ENCODE measurements at places on chromosomes 16 and 17. TPM values are rescaled to one million over a fixed set of nuclear protein-coding genes. Genes with fewer than 3 reads are reported as not detected.

DNA sequence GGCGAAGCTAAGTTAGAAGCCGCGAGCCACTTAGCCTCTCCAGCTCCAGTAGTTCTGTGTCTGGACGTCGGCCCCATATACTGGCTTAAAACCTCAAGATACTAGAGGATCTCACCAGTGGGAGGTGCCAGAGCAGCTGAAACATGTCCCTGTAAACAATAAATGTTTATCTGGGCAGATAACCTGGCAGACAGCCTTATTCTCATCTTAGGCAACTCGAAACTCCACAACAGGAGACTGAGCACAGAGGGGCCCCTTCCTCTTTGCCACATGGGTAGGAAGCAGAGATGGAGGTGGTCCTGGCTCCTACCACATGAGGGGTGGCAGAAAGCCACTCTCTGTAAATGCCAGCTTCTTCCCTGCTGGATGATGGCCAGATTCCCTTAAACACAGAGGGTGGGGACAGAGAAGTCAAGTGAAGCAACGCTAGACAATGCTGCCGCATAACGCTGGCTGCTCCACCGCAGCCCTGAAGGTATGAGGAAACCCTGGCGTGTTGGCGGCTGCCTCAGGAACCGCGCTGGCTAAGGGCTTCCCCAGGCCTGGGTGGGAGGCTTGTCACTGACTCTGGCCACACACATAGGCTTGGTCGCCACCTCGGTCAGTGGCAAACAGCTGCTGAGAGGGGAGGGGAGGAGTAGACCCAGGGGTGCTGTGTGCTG is 67.9 kb downstream of the HIC1 start:
- peaks cover 20% of the 10 kb centered on the region for H3K4me1 ChIP-seq
- peak overlapping the region; percentile 26 for H3K27ac ChIP-seq
- DNase-seq, result no peak
- no peaks in the 10 kb centered on the region for H3K27me3 ChIP-seq
- no peak overlapping the region for H3K4me3 ChIP-seq

DNA sequence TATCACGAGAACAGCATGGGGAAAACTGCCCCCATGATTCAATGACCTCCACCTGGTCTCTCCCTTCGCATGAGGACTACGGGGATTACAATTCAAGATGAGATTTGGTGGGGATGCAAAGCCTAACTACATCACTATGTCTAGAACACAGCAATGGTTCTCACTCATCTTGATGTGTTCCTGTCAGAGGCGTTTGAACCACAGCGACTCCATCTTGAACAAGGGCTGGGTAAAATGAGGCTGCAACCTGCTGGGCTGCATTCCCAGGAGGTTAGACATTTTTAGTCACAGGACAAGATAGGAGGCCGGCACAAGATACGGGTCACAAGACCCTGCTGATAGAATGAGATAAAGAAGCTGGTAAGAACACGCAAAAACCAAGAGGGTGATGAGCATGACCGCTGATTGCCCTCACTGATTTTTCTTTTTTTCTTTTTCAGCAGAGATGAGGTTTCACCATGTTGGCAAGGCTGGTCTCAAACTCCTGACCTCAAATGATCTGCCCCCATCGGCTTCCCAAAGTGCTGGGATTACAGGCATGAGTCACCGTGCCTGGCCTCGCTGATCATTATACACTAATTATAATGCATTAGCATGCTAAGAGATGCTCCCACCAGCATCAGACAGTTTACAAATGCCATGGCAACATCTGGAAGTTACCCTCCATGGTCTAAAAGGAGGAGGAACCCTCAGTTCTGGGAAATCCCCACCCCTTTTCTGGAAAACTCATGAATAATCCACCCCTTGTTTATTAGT is 3.0 kb upstream of the PPY start:
- no peak overlapping the region for H3K4me3 ChIP-seq
- H3K27me3 ChIP-seq, result peaks cover 10% of the 10 kb centered on the region
- DNase-seq, result no peak
- H3K36me3 ChIP-seq, result no peaks in the 10 kb centered on the region
- H3K4me1 ChIP-seq, result peaks cover 18% of the 10 kb centered on the region

- H3K4me1 ChIP-seq, result peaks cover 12% of the 10 kb centered on the region
- H3K36me3 ChIP-seq, result peaks cover 16% of the 10 kb centered on the region
- H3K4me3 ChIP-seq, result no peak overlapping the region
- DNase-seq, result no peak
Observed at GRCh38 chr17:75317671-75318070, 28.4 kb upstream of the SLC25A19 start.

- H3K27me3 ChIP-seq, result no peaks in the 10 kb centered on the region
- peaks cover 37% of the 10 kb centered on the region for H3K4me1 ChIP-seq
- H3K27ac ChIP-seq, result peak overlapping the region; percentile 68
- peak overlapping the region; percentile 41 for H3K4me3 ChIP-seq
- DNase-seq, result peak; percentile 69
Observed at GRCh38 chr16:85986931-85987749, 88.2 kb downstream of the IRF8 start.

DNA sequence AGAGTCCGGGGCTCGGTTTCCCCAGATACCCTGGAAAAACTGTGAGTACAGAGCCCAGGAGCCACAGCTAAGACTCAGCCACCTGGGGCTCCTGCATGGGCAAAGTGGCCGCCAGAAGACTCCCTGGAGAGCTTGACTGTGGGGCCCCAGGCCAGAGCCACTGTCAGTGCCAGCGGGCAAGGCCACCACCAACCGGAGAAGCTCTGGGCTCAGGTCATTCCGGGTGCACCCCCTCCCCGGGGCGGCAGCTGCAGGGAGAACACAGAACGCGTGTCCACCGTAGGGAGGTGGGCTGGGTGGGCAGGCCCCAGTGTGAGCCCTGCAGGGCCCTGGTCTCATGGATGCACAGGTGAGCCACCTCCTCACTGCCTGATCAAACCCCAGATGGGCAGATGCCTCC is 22.3 kb upstream of the RBFOX3 start:
- peak; percentile 21 for DNase-seq
- no peak overlapping the region for H3K4me3 ChIP-seq
- no peak overlapping the region for H3K27ac ChIP-seq
- no peaks in the 10 kb centered on the region for H3K4me1 ChIP-seq

GRCh38 chr16:20853143-20853542 is 46.8 kb downstream of the REXO5 start:
- H3K36me3 ChIP-seq, result peaks cover 27% of the 10 kb centered on the region
- H3K27ac ChIP-seq, result no peak overlapping the region
- no peaks in the 10 kb centered on the region for H3K27me3 ChIP-seq

KCNJ2 gene
- not detected for total RNA-seq

DNA sequence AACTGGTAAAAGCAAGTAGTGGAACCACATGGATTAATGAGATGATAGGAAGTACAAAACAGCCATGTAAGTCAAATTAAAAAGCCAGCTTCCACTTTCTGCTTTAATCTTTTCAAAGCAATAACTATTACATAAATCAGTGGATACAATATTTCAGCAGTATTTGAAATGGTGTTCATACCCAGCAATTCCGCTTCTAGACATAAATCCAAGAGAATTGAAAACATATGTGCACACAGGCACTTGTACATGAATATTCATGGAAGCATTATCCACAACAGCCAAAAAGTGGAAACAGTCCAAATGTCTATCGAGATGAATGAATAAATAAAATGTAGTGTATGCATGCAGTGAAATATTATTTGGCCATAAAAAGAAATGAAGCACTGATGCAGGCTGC is 27.4 kb downstream of the SLFN12L start:
- H3K27ac ChIP-seq, result no peak overlapping the region
- DNase-seq, result no peak
- peaks cover 60% of the 10 kb centered on the region for H3K36me3 ChIP-seq
- no peak overlapping the region for H3K4me3 ChIP-seq
- H3K27me3 ChIP-seq, result no peaks in the 10 kb centered on the region
